Stimulated activated CD4-positive, alpha-beta T cell treated with anti-CD3 and anti-CD28 coated beads, Interleukin-4, amount 100 ng/mL, for 24 hours (primary cell): ENCODE measurements at places on chromosomes 6 and 20.

- DNase-seq, result no peak
Measured at GRCh38 chr6:108651340-108652227, 90.9 kb downstream of the FOXO3 start.

- DNase-seq, result no peak
Measured at GRCh38 chr6:45537539-45537938, 159.8 kb upstream of the SUPT3H start.

DNA sequence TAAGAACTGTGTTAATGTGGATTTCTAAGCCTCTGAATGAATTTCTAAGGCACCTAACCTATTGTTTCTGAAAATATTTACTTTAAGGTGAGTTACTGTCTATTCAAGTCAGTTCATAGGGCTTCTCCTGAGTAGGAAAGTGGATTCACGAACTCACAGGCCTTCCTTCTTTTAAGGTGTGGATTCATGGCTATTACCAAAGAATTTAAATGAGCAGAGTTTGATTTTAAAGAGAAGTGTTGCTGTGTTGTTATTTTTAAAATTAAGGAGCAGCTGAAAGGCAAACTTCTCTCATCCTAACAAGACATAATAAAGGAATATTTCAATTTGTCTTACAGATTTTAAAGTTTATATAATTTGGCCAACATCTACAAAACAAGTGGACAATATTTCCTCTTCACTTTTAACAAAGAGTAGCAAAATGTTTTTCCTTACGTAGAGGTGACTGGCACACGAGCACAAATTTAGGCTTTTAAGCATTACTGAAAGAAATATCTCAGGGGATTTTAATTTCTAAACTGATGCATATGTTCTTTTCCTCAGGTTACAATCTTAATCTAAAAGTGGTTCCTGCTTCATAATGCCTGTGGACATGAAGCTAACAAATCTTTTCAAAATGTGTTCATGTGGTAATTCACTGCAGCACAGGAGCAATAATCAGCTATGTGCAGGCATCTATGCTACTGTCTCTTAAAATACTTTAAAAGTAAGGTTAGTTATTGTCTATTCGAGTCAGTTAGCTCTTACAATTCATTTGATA, 602 bp upstream of the TSPYL4 start:
- no peak for DNase-seq

GRCh38 chr6:149560736-149561135, 5.4 kb upstream of the GINM1 start:
- DNase-seq, result no peak

DNA sequence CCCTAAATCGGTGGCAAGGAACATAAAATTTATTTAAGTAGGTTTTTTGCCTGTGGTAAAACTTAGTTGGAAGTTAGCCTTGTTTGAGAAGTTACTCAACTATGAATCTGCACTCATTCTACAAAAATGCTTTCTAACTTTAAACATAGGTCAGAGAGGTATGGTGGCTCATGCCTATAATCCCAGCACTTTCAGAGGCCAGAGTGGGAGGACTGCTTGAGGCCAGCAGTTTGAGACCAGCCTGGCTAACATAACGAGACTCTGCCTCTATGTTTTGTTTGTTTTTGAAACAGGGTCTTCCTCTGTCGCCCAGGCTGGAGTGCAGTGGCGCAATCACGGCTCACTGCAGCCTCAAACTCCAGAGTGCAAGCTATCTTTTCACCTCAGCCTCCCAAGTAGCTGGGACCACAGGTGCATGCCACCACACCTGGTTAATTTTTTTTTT, 16.2 kb downstream of the USP49 start:
- DNase-seq, result no peak

DNA sequence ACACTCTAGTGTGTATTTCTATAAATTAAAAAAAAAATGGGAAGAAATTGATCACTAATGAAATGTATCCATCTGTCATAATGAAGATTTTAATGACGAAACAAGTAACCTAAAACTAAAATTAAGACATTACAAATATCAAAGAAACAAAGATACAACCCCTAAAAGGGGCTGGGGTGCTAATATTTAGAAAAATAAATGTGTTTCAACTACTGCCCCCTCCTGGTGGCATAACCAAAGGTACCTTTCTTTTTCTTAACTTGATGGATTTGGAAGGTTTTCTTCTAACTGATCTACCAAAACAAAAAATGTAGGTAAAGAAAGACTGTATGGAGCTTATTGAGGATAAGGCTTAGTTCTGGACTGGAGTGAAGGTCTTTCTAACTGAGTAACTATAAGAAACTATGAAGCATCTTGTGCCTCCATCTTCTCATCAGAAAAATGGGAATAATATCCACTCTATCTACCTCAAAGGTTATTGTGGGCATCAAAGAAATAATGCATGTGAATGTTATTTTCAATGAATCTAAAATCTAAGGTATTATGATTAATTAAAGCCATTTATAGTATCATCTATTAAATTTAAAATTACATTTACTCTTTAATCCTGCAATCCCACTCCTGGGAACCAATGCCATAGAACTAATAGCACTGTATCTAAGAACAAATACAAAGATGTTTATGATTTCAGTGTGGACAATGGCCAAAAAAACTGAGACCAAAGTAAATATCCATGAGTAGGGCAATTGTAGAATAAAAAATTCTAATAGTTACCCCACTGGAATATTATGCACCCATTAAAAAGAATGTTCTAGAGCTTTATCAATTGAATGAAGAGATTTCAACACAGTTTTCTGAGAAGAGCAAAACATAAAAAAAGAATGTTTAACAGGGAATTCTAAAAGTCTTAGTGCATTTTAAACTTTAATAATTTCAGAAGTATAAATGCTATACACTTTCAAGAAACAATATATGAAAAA, 117.2 kb downstream of the BACH2 start:
- peak; percentile 38 for DNase-seq

- no peak for DNase-seq
Measured at GRCh38 chr6:67956352-67956751, 678.7 kb upstream of the ADGRB3 start.

DNA sequence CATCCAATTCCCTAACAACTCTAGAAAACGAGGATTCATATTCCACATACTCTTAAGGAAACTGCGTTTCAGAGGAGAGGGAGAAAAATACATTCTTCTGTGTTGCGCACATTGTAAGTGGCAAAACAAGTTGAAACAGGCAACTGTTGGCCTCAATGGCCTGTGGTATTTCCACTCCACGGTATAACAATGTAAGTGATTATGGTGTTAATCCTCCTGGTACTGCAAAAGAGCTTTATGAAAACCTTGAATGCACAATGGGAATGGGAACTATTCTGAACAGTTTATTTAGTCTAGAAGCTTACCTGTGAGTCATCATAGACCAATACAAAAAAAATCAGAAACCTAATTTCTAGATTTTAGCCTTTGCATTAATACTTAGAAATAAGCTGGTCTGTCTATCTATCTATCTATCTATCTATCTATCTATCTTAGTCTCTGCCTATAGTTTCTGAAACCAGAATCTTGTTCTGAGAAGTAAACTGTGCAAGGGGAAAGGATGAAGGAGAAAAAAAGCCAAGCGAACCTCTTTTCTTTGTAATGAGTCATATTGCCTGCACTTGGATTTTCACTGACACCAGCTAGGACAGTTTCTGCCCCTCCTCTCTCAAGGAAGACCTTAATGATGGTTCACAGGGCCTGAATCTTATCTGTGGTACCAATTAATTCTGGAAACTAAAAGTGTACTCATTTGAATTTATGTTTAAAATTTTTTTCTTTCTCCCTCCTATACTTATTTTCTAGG, 101.5 kb downstream of the RNF144B start:
- no peak for DNase-seq

DNA sequence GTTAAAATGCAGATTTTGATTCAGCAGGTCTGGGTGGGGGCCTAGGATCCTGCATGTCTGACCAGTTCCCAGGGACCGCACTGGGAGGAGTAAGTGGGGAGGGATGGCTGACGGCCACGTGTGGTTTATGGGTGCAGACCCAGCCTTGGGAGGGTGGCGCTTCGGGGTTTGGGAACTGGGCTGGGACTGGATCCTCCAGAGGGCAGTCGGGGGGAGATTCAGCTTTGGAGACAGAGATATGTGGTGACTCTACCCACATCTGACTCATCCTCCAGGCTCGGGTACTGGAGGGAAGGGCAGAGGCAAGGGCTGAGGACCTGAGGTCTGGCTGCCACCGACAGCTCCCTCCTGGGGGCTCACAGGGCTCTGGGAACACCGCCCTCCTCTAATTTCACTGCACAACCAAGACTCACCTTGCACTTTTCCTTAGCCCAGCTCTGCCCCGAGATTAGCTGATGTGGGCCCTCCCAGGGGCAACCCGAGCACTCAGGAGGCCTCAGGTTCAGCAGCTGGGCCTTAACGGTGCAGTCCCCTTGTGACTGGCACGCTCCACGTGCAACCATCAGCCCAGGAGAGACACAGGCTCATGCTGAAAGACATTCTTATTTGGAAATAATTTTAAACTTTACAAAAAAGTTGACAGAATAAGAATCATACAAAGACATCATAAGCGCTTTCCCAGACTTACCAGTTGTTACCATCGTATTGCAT, 172.8 kb upstream of the PMEPA1 start:
- DNase-seq, result no peak

DNA sequence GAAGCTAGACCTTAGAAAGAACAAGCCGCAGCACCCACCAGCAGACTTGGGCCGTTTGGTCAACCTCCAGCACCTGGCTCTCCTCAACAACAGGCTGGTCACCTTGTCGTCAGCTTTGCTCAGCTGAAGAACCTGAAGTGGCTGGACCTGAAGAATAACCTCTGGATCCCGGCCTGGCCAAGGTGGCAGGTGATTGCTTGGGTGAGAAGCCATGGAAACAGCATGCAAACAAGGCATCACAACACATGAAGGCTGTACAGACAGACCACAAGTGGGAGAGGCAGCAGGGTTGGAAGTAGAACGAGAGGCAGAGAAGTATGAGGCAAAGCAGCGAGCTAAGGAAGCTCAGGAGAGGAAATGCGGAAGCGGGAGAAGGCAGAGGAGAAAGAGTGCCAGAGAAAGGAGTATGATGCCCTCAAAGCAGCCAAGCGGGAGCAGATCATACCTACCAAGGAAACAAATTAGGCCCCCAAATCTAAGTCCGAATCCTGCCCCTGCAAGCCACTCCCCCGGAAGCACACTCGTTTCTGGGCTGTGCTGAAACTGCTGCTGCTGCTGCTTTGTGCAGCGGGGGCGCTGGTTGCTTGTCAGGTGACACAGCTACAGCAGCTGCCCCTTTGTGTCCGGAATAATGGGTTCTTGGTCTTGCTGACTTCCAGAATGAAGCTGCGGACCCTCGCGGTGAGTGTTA, 121.6 kb upstream of the LGSN start:
- no peak for DNase-seq
